Astrocyte (in vitro differentiated cells and primary cell): ENCODE measurements at places on chromosomes 2 and 18.

- DNase-seq, result no peak
Observed at GRCh38 chr2:133475610-133476009, 92.7 kb downstream of the NCKAP5 start.

DNA sequence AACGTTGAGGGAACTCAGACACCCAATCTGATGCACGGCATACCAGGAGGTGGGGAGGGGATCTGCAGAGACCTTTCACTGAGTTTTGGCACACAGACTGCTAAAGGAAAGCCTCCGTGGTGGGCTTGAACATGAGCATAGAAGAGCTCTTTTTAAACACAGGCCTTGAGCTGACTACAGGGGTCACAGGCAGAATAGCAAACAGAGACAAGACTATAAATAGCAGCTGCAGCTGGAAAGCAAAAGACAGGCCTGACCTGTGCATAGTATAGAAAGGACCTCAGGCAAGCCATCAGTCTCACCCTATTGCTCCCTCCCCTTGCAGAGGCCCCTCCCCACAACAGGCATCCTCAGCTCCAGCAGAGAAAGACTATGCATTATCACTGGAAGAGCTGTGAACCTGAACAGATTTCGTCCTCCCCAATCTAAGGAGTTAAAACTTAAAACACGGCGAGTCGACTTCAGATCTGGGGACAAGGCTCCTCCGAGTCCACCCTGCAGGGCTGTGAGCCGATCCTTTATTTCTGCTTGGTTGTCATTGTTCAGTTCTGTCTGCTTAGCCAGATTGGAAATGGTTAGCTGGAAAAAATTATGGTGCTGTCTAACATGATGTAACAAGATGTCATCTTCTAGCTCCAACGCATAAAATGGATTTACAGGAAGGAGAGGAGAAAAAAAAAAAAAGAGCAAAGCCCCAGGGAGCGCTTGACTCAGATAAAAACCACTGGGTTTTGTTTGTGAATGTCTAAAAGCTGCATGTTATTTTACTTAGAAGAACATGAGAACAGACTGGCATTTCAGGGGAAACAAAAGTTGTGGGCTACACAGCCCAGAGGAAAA, 25.2 kb upstream of the LCLAT1 start:
- peak; percentile 55 for DNase-seq

DNA sequence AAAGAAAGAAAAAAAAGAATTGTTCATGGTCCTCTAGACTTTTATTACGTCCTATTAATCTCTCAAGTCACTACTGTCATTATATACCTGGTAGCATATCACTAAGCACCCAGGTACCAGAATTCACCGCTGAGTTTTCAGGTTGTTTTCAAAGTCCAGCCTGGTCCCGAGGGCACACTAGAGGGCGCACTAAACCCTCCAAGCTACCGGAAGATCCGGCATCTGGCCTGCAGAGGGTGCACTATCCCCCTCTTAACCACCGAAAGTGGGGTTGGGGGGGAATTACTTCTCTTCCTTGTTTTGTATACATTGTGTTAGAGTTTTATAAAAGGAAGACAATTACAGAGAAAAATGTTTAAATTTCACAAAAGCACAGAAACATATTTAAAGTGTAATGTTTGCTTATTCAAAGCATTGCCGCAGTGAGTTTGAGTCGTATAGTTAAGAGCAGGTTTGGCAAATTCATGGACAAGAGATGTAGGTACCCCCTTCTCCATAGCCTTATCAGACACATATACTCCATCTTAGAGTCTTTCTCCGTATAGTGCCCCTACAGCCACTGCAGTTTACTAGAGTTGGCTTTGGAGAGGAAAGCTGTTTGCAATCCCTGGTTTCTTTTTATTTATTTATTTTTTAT, 19.2 kb downstream of the MOGAT1 start:
- peak; percentile 50 for DNase-seq

- DNase-seq, result no peak
Observed at GRCh38 chr2:26883956-26884355, 36.0 kb downstream of the DPYSL5 start.

- DNase-seq, result no peak
Observed at GRCh38 chr2:45545943-45546342, 65.1 kb downstream of the SRBD1 start.

- DNase-seq, result no peak
Observed at GRCh38 chr2:232893834-232894233, 23.8 kb downstream of the SNORC start.

DNA sequence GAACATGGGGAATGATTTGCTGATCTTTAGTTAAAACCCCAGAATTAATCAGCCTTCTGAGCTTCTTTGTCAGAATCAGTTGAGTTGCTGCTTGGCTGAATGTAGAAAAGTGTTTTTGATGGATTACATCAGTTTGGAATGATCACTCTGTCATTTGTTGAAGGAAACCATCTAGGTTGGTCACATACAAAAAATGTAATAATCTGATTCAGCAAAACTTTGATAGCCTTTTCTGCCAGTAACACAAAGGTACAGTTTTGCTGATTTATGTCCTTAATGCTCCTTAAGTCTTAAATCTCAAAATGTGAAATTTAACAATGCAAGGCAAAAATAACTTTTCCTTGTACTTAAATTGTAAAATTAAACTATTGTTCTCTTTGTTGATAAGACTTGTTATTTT, 74.3 kb downstream of the GALNT13 start:
- DNase-seq, result no peak

- no peak for DNase-seq
Observed at GRCh38 chr2:113175042-113175628, 1.4 kb downstream of the PSD4 start.
